Breast epithelium (tissue), 4 donors: ENCODE measurements at places on chromosomes 5 and 9.
A peak's percentile ranks its signal among the peaks of the same experiment; 100 is the strongest.

DNA sequence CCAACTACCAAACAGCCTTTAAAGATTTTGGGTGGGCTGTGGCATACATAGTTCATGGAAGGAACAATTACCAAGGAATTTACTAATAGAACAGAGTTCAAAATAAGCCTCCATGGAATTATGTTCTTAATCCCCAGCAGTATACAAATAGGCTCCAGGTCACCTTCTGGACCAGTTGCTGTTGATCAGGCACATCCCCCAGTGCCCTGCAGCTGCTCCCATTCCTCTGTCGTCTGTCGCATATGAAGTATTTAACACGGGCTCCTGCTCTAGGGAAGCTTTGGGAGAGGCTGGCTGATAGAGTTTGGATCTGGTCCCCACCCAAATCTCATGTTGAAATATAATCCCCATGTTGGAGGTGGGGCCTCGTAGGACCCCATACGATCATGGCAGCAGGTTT lies 17.8 kb downstream of the SHC3 start:
- DNase-seq: no peak
- H3K27me3 ChIP-seq: no peaks in the 10 kb centered on the region
- H3K4me3 ChIP-seq: no peak overlapping the region
- H3K36me3 ChIP-seq: no peaks in the 10 kb centered on the region
- no peaks in the 10 kb centered on the region for H3K4me1 ChIP-seq
- H3K27ac ChIP-seq: no peak overlapping the region

GRCh38 chr9:15438891-15439290 lies 16.2 kb downstream of the SNAPC3 start:
- H3K27ac ChIP-seq: no peak overlapping the region
- no peak overlapping the region for H3K4me3 ChIP-seq
- H3K36me3 ChIP-seq: no peaks in the 10 kb centered on the region
- H3K27me3 ChIP-seq: no peaks in the 10 kb centered on the region
- DNase-seq: no peak

DNA sequence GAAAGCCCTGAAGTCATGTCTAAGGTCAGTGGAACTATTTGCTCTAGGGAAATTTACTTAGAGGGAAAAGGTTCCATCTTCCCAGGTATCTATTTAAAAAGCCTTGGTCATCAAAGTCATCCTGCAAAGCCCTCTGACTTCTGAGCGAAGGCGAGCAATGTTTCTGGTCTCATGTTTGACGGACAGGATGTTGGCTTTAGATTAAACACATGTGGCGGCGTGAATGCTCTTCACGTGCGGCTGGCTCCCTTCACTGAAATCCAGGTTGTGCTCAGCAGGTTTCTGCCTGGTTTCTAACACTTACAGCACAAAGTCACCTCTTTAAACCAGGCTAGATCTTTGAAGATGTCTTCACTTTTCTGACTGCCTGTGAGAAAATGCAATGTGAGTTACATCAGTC lies 5.7 kb upstream of the ZBTB34 start:
- no peak for DNase-seq
- H3K27ac ChIP-seq: no peak overlapping the region
- H3K27me3 ChIP-seq: no peaks in the 10 kb centered on the region
- H3K36me3 ChIP-seq: no peaks in the 10 kb centered on the region

DNA sequence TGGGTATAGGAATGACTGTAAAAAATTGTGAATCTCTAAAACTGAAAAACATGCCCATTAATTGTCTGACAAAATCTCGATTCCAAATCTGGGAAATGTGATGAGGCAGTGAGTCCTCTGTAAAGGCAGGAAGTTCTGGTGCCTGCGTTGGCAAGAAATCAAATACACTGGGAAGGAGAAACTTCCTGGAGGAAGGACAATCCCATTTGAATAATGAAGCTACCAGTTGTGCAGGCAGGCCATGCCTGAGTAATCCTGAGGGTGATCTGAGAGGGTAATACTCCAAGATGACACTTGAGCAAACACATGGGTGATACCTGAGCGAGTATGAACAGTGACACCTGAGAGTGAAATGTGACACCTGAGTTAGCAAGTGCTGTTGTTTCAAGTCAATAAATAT lies 49.7 kb downstream of the KIF24 start:
- H3K4me3 ChIP-seq: no peak overlapping the region
- DNase-seq: no peak
- H3K36me3 ChIP-seq: no peaks in the 10 kb centered on the region
- no peaks in the 10 kb centered on the region for H3K27me3 ChIP-seq
- H3K4me1 ChIP-seq: no peaks in the 10 kb centered on the region
- H3K27ac ChIP-seq: no peak overlapping the region

- no peaks in the 10 kb centered on the region for H3K36me3 ChIP-seq
- H3K27me3 ChIP-seq: no peaks in the 10 kb centered on the region
- no peak for DNase-seq
- H3K4me3 ChIP-seq: no peak overlapping the region
- H3K4me1 ChIP-seq: no peaks in the 10 kb centered on the region
- peak overlapping the region; percentile 40 for H3K27ac ChIP-seq
These were observed 4.7 kb downstream of the KLHL3 start for GRCh38 chr5:137731176-137731575.

DNA sequence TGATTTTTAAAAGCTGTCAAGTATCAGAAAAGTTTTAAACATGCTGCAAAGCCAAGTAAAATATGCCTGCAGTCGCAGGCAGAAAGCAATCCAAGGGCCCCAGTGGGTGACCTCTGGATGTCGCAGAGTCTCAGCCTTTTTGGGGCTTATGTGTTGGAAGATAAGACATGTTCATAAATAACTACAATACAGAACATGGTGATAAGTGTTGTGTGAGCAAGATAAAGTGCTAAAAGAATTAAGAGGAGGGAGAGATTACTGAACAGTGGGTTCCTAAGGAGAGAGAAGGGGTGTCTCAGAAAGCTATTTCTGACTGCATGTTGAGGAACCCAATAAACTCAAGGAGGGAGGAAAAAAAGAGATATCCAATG lies 78.9 kb upstream of the ADRB2 start:
- H3K27me3 ChIP-seq: no peaks in the 10 kb centered on the region
- no peak for DNase-seq
- no peaks in the 10 kb centered on the region for H3K36me3 ChIP-seq
- no peak overlapping the region for H3K27ac ChIP-seq

DNA sequence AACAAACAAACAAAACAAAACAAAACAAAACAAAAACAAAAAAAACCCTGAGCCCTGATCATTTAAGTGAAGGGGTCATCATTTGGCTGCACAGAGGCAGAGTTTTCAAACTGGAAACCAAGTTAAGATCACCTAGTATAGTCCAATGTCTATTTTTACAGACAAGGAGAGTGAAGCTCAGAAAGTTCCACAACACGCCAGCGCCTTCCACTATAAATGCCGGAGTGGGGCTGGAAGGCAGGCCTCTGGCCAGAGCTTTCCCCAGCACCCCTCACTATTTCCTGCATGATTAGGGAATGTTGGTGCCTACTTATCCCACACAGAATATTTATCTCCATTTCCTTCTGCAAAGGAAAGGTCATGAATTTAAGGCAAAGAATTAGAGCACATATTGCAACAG lies 319.7 kb upstream of the WWC1 start:
- H3K36me3 ChIP-seq: no peaks in the 10 kb centered on the region
- no peaks in the 10 kb centered on the region for H3K27me3 ChIP-seq
- DNase-seq: no peak
- H3K27ac ChIP-seq: no peak overlapping the region
- H3K4me1 ChIP-seq: no peaks in the 10 kb centered on the region

DNA sequence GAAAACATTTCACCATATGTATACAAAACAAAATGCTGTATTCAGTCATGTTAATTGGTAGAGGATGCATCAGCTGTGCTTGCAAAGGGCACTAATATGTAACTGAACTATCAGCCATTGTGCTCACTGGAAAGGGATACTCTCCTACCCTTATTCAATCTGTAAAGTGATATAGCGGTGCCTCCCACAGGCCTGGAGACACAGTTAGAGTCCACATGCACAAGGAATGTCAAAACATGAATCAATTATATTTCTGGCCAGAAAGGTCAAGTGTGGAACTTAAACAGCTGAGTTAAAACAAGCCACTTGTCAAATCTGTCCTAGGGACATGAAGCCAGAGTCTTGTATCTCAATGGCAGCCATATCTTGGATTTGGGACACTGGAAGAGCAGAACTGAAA lies 71.2 kb upstream of the IZUMO3 start:
- no peak for DNase-seq
- H3K36me3 ChIP-seq: no peaks in the 10 kb centered on the region
- H3K27ac ChIP-seq: no peak overlapping the region
- no peak overlapping the region for H3K4me3 ChIP-seq
- no peaks in the 10 kb centered on the region for H3K4me1 ChIP-seq

- H3K4me1 ChIP-seq: no peaks in the 10 kb centered on the region
- no peaks in the 10 kb centered on the region for H3K36me3 ChIP-seq
- no peak within 1 kb of the TSS for H3K4me3 ChIP-seq
- H3K27me3 ChIP-seq: no peaks in the 10 kb centered on the region
These were observed at the start of gene CA9 for GRCh38 chr9:35673132-35674024. Gene CA9, plus strand, starts transcription at chr9:35673928. Its CDS starts 32 bp downstream, at chr9:35673960.

- no peaks in the 10 kb centered on the region for H3K36me3 ChIP-seq
- DNase-seq: no peak
- H3K27ac ChIP-seq: no peak overlapping the region
- no peaks in the 10 kb centered on the region for H3K27me3 ChIP-seq
- no peak overlapping the region for H3K4me3 ChIP-seq
These were observed 4.0 kb upstream of the TYRP1 start for GRCh38 chr9:12689233-12689632.

DNA sequence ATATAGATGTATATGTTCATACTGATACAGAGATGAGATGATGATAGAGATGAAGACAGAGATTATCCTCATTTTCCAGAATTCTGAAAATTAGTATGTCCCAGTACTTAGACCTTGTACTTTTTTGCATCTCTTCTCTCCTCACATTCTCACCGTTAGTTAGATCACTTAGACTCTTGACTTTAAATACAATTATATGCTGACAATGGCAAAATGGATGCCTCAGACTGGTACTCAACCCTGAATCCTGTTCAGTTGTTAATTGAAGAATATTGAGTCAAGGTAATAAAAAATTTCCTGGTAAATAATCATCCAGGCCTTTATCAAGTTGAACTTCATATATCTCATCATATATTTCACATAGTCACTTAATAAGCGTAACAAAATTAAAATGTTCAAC lies 505.4 kb downstream of the EFNA5 start:
- no peak overlapping the region for H3K27ac ChIP-seq
- no peaks in the 10 kb centered on the region for H3K27me3 ChIP-seq
- H3K4me3 ChIP-seq: no peak overlapping the region

- no peak overlapping the region for H3K4me3 ChIP-seq
- H3K4me1 ChIP-seq: no peaks in the 10 kb centered on the region
- no peak overlapping the region for H3K27ac ChIP-seq
- no peaks in the 10 kb centered on the region for H3K36me3 ChIP-seq
- no peaks in the 10 kb centered on the region for H3K27me3 ChIP-seq
These were observed 120.0 kb upstream of the RAI14 start for GRCh38 chr5:34535944-34536623.

DNA sequence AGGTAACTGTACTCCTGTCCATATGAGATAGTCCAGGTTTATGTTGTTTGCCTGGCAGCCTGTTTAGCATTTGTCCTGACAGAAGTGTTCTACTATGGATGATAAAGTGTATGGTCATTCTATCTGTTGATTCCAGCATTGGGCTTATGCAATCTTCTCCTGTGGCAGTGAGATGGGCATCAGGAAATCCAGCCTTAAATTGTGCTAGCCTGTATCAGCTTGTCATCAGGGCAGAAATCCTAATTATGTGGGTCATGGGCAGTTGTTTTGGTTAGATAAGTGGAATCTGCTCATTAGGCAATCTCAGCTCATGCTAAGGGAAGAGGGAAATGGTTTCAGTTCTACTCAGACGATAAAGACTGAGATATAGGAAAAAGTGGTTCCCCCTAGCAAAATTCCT lies 247.4 kb upstream of the CHD1 start:
- H3K27me3 ChIP-seq: no peaks in the 10 kb centered on the region
- H3K36me3 ChIP-seq: no peaks in the 10 kb centered on the region
- no peak for DNase-seq
- H3K4me1 ChIP-seq: no peaks in the 10 kb centered on the region
- no peak overlapping the region for H3K4me3 ChIP-seq

DNA sequence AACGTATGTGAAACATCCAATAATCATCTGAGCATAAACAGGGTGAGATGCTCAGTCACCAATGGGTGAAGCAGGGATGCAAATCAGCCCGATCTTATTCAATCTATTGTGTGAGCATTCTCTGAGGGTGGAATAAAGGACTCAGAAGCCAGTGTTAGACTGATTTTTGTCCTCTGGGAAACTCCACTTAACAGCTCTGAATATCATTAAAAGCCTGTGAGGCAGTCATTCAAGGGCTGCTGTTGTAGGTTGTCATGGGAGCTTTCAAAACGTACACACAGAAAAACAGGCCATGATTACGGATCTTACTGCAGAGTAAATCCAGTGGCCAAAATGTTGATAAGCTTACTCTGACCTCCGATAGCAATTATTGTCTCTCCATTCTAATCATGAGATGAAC lies 266.5 kb upstream of the EFNA5 start:
- no peaks in the 10 kb centered on the region for H3K4me1 ChIP-seq
- no peak for DNase-seq
- no peak overlapping the region for H3K27ac ChIP-seq
- H3K36me3 ChIP-seq: no peaks in the 10 kb centered on the region
- no peak overlapping the region for H3K4me3 ChIP-seq
- H3K27me3 ChIP-seq: no peaks in the 10 kb centered on the region

- no peak overlapping the region for H3K4me3 ChIP-seq
- H3K4me1 ChIP-seq: no peaks in the 10 kb centered on the region
- DNase-seq: no peak
- no peaks in the 10 kb centered on the region for H3K36me3 ChIP-seq
These were observed 123.4 kb downstream of the ZCCHC7 start for GRCh38 chr9:37243588-37244345.
